ENCODE measurements at places on chromosomes 4 and X.

DNA sequence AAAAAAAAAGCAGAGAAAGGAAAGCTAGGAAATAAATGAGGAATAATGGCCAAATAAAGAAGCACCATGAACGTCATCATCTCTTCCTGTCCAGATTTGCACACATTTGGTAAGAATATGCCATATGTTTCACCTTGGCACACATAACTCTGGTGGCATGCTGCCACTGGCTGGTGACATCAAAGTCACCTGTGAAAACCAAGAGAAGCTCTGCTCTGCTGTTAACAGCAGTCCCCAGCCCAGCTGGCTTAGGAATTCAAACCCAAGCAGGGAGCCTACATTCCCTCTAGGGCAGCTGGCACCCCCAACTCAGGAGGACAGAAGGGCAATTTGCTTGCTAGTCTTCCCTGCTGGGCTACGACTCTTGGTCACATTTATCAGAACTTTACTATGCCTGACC is 77.6 kb downstream of the RASL11B start:
- DNase-seq: no peak

GRCh38 chrX:13473442-13474163 is 95.8 kb upstream of the EGFL6 start:
- no peak for DNase-seq

- DNase-seq: no peak
Observed at GRCh38 chrX:49268702-49269009, 937 bp upstream of the PPP1R3F start.

DNA sequence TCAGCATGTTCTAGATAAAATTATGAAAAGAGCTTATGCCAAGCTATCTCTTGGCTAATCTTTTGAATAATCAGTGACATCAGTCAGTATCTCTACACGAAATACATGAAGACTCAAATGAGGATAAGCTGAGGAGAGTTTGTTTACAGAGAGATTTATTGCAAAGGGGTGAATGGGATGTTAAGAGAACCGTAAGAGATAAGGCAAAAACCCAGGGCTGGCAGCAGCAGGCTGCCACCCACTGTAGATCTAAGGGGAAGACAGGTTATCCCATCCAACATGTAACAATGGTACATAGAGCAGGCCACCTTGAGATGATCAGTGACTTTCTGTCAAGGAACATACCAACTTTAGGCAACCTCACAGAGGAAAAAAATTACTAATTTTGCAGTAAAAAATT is 432.1 kb upstream of the NR3C2 start:
- no peak for DNase-seq

DNA sequence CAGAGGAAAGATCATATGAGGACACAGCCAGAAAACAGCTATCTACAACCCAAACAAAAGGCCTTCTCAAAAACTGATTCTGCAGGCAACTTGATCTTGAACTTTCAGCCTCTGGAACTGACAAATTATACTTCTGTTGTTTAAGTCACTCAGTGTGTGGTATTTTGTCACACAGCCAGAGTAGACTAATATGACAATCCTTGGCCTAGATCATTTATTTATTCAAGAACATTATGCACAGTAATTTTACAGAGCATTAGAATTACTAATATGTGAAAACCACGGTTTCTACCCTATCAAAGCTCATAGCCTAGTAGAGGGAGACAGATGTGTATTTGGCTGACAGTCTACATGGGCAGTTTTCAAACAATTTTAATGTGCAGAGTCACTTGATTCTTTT is 167.8 kb upstream of the PCDH18 start:
- no peak for DNase-seq

DNA sequence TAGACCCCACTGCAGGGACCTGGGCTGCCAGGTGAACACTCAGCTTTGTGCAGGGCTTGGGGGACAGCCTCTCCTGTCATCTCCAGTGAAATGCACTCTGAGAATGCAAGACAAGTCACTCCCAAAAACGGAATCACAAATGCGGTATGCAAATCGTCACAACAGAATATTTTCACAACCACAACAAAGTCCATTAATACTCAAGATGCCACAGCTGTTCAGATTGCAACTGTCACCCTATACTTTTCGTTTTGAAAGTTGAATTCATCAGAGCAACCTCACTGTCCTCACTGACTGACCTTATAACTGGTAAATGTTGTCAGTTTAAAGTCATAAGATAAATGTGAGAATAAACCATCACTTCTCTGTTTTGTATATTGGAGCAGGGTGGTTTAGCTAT is 16.6 kb downstream of the JAKMIP1 start:
- DNase-seq: no peak

- no peak for DNase-seq
Observed at GRCh38 chr4:75251547-75251946, 262.7 kb downstream of the RCHY1 start.

GRCh38 chrX:65723706-65724105 is 56.3 kb downstream of the MSN start:
- DNase-seq: no peak

GRCh38 chr4:110309675-110310074 is 111.3 kb upstream of the ELOVL6 start:
- DNase-seq: no peak

- DNase-seq: no peak
Observed at GRCh38 chr4:126939401-126939800, 693.4 kb upstream of the INTU start.

- no peak for DNase-seq
Observed at GRCh38 chr4:141046255-141046654, 87.0 kb downstream of the RNF150 start.
